GM10248 (cell line): ENCODE measurements at places on chromosomes 1 and 21.
A peak's percentile ranks its signal among the peaks of the same experiment; 100 is the strongest.

- DNase-seq = no peak
Observed at GRCh38 chr21:44758781-44759627, 42.6 kb downstream of the UBE2G2 start.

DNA sequence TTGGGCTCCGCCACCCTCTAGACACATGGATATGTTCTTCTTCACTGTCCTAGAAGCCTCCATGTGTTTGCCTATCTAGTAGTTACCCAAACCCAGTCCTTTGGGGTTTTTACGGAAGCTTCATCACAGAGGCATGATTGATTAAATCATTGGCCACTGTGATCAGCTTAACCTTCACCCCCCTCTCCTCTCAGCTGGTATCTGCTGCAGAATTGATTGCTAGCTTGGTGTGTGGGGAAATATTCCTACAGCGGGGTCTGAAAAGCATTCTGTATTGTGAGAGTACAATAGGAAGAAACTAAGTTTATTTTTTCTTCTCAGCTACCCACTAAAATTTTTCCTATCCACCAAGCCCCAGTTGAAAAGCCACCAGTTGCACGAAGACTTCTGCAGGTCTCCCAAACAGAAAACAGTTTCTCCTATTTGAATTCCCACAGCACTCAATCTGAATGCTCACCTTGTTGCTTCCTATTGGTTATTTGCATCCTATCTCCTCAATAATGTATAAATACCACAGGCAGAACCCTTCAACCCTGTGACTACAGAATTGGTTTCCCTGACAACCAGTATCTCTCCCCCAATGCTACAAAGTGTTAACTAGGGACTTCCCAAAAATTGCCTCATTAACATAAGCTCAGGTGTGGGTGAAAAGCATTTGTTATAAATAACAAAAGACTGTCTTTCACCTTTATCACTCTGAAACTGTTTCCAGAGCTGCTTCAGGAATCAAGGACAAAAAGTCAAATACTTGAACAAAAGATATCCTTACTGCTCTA is 9.3 kb upstream of the VANGL1 start:
- no peak for DNase-seq

DNA sequence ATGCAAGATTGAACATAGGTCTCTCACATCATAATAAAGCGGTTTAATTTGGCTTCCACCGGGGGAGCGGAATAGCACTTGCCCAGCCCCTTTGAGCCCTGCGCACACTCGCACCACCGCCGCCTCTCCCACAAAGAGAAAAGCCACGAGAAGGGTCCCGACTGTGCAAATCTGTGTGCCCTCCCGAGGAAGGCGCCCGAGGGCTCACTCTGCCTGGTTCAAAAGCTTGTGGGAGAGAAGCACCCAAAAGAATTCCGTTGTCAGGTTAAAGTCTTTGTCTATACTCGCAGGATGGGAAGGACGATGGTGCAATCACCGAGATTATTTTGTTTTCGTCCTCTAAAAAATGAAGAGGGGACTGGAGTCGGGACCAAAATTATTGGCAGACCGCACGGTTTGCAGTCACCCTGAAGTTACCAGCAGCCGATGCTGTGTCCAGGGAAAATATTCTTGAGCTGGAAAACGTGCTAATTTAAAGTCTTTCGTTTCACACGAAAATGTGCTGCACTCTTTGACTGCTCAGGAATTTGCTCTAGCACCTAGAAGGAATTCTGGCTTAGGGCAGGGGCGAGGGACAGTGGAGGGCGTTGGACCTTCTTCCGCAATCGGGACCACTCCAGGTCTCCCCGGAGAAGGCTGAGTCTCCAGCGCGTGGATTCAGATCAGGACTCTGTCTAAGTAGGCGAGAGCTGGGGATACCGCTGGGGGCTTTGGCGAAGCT is 6.6 kb upstream of the SIM2 start:
- peak; percentile 16 for DNase-seq

DNA sequence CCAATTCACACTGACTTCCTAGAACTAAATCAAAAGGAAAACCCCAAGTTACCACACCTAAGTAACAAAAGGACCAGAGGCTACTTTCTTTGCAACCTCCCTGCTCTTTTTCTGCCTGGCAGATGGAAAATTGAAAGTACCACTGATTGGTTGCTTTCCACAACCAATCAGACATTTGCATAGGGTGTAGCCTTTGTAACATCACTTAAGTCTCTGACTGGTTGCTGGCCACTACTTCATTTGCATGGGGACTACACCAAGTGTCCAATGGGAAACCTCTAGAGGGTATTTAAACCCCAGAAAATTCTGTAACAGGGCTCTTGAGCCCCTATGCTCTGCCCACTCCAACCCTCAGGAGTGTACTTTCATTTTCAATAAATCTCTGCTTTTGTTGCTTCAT is 365.0 kb downstream of the LTN1 start:
- no peak for DNase-seq

- DNase-seq = no peak
Observed at GRCh38 chr21:38712664-38713063, 93.1 kb upstream of the ETS2 start.

DNA sequence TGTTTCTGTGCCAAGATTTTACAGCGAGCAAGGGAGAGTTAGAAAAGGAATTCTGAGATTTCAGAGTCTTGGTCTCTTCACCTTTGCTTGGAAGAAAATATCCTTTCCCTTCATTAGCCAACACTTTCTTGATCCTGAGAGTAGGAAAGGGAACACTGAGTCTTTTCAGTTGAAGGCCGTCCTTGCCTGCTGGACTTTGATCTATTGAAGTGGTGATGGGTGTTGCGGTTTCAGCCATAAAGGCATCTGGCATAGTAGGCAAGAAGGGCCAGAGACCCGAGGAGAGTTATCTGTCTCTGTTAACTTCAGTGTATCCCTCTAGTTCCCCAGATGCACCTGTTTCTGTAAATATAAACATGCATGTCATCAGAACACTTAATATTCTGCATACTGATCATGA is 9.7 kb downstream of the SELE start:
- no peak for DNase-seq

GRCh38 chr1:103336408-103336807 is 189.1 kb upstream of the RNPC3 start:
- DNase-seq = no peak

DNA sequence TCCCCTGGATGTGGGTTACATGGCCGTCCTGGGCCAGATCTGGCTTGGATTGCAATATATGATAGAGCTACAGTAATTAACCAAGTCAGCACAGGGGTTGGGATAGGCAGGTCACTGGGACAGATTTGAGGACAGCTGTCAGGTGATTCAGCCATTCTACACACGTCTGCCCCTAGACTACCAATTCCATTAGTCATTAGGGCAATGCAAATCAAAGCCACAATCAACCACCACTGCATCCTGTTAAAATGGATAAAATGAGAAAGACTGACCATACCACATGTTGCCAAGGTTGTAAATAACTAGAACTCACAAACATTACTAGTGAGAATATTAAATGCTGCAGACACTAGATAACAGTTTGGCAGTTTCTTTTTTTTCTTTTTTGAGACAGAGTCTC is 16.0 kb downstream of the C21orf58 start:
- DNase-seq = no peak

DNA sequence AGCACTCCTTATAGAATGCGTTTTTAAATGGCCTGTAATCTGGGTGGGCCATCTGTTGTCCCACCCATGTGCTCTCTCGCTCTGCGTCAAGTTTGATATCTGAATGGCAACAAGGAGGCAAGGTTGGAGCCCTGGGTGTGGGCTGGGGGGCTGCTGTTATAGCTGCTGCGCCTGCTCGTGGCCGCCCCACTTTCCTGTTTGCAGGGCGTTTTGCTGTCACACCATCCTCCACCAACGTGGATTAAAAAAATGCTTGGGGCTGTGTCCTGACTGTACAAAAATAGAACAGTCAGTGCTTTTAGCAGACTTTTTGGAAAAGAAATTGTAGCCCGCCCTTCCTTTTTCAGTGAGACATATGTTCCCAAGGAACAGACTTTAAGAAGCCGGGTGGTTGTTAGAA is 25.4 kb downstream of the UMODL1 start:
- no peak for DNase-seq

- DNase-seq = no peak
Observed at GRCh38 chr1:38003261-38004250, 1.8 kb downstream of the FHL3 start.

DNA sequence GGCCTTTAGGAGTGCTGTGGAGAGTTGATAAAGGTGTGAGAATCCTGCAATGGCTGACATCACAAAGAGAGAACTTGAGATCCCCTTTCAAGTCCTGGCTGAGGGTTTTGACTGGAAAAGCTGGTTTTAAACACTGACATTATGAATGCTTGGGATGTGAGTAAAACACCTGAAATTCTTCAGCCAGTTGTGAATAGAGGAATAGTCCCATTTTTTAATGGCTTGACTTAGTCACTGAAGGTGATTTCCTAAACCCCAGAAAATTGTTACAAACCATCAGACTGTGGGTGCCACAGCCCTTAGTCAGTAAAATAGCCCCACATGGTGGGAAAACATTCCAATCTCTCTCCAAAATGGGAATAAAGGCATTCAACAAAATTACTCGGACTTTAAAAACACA is 107.7 kb upstream of the LMO4 start:
- no peak for DNase-seq

GRCh38 chr1:198030682-198031081 is 113.5 kb downstream of the LHX9 start:
- DNase-seq = no peak
